ENCODE measurements at places on chromosomes 11 and 22. TPM values are rescaled to one million over a fixed set of nuclear protein-coding genes. Genes with fewer than 3 reads are reported as not detected.

DNA sequence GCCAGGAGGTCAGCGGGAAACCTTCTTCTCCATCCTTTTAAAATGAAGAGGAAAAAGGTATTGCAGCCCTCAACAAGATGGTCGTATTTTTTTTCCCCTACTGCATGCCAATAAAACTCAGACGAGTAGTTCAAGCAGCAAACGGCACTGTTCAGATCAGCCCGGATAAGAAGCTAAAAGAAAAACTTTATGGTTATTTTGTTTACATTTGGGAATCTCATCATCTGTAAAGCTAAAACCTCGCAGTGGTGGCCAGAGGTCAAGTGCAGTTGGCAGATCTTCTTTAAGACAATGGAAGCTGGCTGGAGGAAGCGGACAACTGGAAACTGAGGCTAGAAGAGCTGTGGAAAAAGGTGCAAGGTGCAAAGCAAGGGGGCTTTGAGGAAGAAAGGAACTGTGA is 31.0 kb upstream of the CHRM4 start:
- H3K4me1 ChIP-seq: no peaks in the 10 kb centered on the region
- H3K27me3 ChIP-seq: no peaks in the 10 kb centered on the region
- no peak overlapping the region for H3K4me3 ChIP-seq
- peaks cover 20% of the 10 kb centered on the region for H3K36me3 ChIP-seq
- H3K27ac ChIP-seq: no peak overlapping the region

- peaks cover 46% of the 10 kb centered on the region for H3K4me1 ChIP-seq
- no peaks in the 10 kb centered on the region for H3K27me3 ChIP-seq
- no peak for DNase-seq
- peaks cover 5% of the 10 kb centered on the region for H3K36me3 ChIP-seq
- no peak overlapping the region for H3K4me3 ChIP-seq
Measured at GRCh38 chr11:6400431-6401345, 10.4 kb downstream of the SMPD1 start.

GRCh38 chr11:120660024-120660565 is 148.5 kb downstream of the GRIK4 start:
- peak; percentile 19 for DNase-seq
- no peak overlapping the region for H3K4me3 ChIP-seq
- peaks cover 18% of the 10 kb centered on the region for H3K4me1 ChIP-seq
- no peaks in the 10 kb centered on the region for H3K27me3 ChIP-seq
- no peak overlapping the region for H3K27ac ChIP-seq

Gene SCGB1C1
- not detected for total RNA-seq

DNA sequence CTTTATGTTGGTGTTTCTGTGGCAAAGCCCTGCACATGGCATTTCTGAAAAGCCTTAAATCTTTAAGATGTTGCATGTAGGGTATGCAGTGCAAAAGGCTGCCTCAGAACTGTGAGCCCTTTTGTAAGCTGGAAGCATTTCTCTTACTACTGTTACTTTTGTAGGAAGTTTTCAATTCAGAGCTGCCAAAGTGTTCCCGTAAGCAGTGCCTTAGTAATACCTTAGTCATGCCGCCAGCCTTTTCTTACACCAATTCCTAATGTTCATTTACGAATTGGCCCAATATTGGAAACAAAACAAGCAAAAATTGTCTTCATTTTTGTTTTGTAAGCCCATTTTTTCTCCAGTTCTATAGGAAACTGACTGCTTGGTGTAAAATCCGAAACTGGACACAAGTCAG is 67.4 kb upstream of the RASSF10 start:
- DNase-seq: no peak
- no peak overlapping the region for H3K27ac ChIP-seq
- no peaks in the 10 kb centered on the region for H3K36me3 ChIP-seq
- H3K4me3 ChIP-seq: no peak overlapping the region

DNA sequence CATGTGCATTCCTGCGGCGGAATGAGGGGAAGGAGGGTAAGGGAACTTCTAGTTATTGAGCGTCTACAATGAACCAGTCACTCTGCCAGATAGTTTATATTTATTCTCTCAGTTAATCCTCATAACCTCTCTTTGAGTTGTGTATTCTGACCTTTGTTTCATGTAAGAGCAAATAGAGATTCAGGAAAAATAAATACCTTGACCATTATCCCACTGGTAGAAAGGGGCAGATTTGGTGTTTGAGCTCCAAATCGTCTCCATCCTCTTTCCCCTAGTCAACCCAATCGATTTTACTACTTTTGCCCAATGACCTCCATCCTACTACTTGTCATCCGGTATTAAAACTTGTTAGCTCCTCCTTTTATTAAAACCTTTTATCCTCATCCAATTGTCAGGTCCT is 157.1 kb upstream of the SESN3 start:
- H3K27ac ChIP-seq: no peak overlapping the region
- H3K4me3 ChIP-seq: no peak overlapping the region
- no peaks in the 10 kb centered on the region for H3K4me1 ChIP-seq
- H3K36me3 ChIP-seq: no peaks in the 10 kb centered on the region

Gene SLC22A8
- not detected for total RNA-seq

GRCh38 chr11:64208086-64208795 is 1.7 kb downstream of the FERMT3 start:
- H3K4me1 ChIP-seq: peaks cover 50% of the 10 kb centered on the region
- H3K4me3 ChIP-seq: peak overlapping the region; percentile 91
- no peak for DNase-seq
- H3K27ac ChIP-seq: peak overlapping the region; percentile 89

GRCh38 chr11:76723142-76723541 is 52.6 kb upstream of the LRRC32 start:
- no peak overlapping the region for H3K4me3 ChIP-seq
- no peaks in the 10 kb centered on the region for H3K36me3 ChIP-seq
- H3K27me3 ChIP-seq: peaks cover 7% of the 10 kb centered on the region
- H3K27ac ChIP-seq: no peak overlapping the region
- DNase-seq: no peak

DNA sequence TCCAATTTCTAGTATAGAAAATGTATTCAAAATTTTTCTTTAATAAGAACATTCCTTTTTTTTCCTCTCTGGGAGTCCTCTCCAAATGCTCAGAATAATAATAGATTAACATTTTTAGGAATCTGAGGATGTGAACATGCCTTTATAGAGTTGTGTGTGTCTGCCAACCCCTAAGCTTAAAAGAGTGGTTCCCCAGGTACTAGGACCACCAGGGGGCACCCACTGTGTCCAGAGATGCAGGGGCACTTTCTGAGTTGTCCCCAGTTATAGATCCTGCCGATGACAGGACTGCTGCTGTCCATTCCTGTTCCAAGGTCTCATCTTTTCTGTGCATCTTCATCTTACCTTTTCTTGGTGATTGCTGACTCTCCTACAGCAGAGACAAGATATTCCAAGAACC is 27.0 kb upstream of the MICAL2 start:
- H3K36me3 ChIP-seq: no peaks in the 10 kb centered on the region
- no peak overlapping the region for H3K27ac ChIP-seq
- no peak for DNase-seq
- H3K4me1 ChIP-seq: peaks cover 40% of the 10 kb centered on the region
- no peak overlapping the region for H3K4me3 ChIP-seq

DNA sequence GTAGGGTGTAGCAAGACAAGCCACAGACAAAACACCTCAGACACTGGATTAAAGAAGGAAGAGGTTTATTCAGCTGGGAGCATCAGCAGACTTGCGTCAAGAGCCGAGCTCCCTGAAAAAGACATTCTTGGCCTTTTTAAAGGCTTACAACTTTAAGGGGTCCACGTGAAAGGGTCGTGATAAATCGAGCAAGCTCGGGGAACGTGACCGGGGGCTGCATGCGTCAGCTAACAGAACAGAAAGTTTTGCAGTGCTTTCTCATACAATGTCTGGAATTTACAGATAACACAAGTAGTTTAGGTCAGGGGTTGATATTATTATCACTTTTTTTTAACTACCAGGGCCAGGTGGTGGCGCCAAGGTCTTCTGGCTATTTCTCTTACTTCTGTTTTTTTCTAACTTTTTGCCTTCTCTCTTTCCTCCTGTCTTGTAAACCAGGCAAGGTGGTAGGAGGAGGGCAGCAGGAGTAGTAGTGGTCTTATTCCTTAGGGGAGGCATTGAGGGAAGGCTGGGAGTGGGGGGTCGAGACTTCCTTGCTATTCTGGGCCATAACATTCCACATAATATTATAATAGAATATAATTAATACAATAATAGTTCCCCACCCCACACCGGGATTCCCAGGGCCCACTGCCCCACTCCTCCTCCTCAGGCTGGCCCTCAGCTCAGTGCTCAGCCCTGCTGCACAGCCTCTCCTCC is 587 bp upstream of the ALDH3B1 start:
- peak overlapping the region; percentile 34 for H3K27ac ChIP-seq
- no peaks in the 10 kb centered on the region for H3K36me3 ChIP-seq
- no peaks in the 10 kb centered on the region for H3K27me3 ChIP-seq
- H3K4me3 ChIP-seq: no peak overlapping the region

Gene DEUP1
- total RNA-seq: not detected

DNA sequence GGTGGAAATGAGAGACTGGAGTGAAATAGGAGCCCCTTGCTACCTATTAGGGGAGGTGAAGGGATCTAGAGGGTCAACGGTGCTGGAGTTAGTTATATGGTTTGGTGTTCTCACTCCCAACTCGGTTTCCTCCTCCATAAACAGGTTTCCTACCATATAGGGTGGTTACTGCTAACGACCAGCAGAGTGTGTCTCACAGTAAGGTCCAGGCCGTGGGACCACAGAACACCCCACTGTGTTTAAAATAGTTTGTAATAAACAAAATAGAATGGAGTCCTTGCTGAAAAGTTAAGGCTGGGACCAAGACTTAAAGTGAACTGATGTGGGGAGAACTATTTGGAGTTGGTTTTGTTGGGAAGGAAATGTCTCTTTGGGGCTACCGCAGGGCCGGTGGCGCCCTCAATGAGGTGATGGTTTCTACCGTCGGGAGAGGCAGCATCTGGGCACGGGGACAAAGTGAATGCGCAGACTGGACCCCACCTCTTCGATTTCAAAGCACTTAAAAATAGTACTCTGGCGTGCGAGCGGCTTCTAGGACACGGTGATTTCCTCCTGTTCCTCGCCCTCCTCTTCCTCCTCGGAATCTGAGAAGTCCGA is 4.5 kb downstream of the DBX1 start:
- no peak overlapping the region for H3K4me3 ChIP-seq
- no peak for DNase-seq
- no peak overlapping the region for H3K27ac ChIP-seq
- no peaks in the 10 kb centered on the region for H3K36me3 ChIP-seq
- H3K27me3 ChIP-seq: peaks cover 58% of the 10 kb centered on the region

GRCh38 chr22:37454857-37455686 is 27.8 kb upstream of the ELFN2 start:
- no peaks in the 10 kb centered on the region for H3K4me1 ChIP-seq
- H3K27me3 ChIP-seq: no peaks in the 10 kb centered on the region
- no peak overlapping the region for H3K4me3 ChIP-seq
- no peak for DNase-seq
- no peak overlapping the region for H3K27ac ChIP-seq

DNA sequence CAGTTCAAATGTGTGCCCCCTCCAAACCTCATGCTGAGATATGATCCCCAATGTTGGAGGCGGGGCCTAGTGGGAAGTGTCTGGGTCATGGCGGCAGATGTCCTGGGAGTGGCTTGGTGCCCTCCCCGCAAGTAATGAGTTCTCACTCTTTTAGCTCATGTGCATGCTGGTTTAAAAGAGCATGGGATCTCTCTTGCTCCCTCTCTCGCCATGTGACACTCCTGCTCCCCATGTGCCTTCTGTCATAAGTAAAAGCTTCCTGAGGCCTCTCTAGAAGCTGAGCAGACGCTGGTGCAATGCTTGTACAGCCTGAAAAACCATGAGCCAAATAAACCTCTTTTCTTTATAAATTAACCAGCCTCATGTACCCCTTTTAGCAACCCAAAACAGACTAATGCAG is 98.8 kb downstream of the SGSM3 start:
- DNase-seq: no peak
- H3K27me3 ChIP-seq: no peaks in the 10 kb centered on the region
- H3K27ac ChIP-seq: no peak overlapping the region
- H3K4me1 ChIP-seq: no peaks in the 10 kb centered on the region
- no peak overlapping the region for H3K4me3 ChIP-seq
- H3K36me3 ChIP-seq: no peaks in the 10 kb centered on the region

DNA sequence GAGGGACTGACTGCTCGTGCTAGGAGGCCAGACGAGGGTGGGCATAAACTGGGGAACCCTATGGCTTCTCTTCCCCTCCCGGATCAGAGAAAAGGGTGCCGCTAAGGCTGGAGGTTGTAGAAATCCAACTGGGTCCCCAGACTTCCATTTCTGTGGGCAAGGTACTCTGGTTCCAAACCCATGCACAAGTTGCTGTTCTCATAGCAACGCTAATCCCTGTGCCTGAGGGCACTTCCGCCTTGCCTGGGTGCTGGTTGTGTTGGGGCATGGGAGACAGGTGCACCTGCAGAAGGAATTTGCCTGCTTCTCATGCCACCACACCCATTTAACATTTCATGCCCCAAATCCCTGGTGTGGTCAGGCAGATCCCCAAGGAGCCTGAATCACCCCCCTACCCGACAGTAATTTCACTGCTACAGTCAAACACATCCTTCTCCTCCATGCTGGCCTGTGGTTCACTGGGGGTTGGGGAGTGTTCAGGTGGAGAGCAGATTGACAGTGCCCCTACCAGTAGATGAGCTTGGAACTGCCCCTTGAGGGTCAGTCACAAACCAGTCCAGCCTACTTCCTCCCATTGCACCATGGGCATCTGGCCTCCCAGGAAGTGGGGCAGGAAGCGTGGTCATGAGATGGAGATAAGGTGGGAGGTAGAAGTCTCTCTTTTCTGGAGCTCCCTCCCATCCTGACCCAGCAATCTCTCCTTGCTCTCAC is 1.2 kb downstream of the C2CD2L start:
- no peak overlapping the region for H3K27ac ChIP-seq
- no peak for DNase-seq
- H3K4me3 ChIP-seq: peak overlapping the region; percentile 76
- H3K36me3 ChIP-seq: peaks cover 23% of the 10 kb centered on the region
- H3K27me3 ChIP-seq: no peaks in the 10 kb centered on the region

DNA sequence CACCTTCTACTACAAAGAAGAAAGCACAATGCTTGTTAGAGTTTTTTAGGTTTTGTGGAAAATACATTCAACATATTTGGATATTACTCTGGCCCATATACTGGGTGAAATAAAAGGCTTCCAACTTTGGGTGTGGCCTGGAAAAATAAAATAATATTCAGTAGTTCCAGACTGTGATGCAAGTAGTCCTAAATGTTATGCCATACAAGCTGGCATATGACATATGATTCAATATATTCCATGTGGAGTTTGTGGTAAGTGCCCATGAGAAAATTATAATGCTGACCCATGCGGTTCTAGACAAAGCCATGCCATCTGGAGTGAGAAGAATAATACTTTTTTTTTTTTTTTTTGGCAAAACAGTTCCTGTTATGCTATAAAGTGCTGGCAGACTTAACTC is 683.3 kb downstream of the LUZP2 start:
- H3K27me3 ChIP-seq: no peaks in the 10 kb centered on the region
- H3K36me3 ChIP-seq: no peaks in the 10 kb centered on the region
- no peaks in the 10 kb centered on the region for H3K4me1 ChIP-seq
- no peak for DNase-seq

Data from natural killer cell (primary cell).